ENCODE measurements at places on chromosomes 12 and 14.
A peak's percentile ranks its signal among the peaks of the same experiment; 100 is the strongest.

DNA sequence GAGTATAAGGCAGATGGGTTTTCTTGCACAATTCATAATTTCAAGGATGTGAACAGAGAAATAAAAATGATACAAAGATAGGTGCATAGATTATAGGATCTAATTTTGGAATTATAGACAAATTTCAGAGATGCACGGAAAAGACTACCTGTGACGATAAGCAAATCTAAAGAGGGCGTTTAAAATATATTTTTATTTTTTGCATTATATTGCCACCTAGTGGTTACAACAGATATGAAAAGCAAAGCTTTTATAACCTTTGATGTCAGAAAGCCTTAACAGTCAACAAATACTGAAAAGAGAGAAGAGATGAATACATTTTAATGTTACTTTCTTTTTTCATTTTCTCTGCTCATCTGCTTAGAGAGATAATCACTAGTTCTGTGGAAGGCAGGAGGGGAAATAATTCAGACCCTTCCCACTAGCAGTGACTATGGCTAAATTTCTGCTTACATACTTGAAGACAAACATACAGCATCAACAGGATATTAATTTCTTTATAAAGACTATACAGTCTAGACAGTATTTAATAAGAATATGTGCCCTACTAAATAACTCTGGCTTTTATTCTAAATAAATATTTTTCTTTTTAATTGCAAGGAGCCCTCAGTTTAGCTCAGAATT is 46.3 kb downstream of the NTS start:
- peak; percentile 64 for DNase-seq

GRCh38 chr12:26719852-26720251 is 113.1 kb downstream of the ITPR2 start:
- DNase-seq = no peak

DNA sequence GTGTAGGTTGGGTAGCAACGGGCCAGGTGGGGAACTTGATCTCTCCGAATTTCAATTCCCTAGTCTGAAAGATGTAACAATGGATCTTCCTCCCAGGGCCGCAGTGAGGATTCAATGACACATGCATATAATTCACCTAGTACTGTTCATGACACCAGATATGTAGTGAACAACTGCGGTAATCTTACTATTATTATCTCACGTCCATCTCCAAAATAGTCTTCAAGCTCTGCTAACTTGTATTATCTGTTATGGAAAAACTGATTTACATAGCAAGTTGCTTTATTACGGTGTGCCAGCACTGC is 26.4 kb downstream of the MOK start:
- DNase-seq = no peak

- no peak for DNase-seq
Observed at GRCh38 chr12:1313906-1314305, 280.5 kb downstream of the FBXL14 start.

DNA sequence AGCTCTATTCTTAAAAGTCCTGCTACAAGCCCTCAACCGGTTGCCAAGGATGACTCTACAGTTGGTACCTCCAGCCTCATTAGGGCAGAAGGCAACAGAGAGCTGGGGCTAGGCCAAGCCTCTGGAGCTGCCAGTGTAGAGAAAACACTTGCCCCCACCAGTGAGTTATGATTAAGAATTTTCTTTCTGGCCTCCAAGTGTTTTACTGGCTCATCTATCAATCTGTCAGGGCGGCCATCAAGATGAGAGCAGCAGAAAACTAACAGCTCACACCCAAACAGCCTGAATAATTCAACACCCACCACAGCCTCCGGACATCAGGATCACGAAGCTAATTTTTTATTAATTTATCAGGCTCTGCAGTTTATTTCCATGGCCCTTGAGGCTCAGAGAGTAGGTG is 40.7 kb upstream of the CMKLR1 start:
- no peak for DNase-seq

DNA sequence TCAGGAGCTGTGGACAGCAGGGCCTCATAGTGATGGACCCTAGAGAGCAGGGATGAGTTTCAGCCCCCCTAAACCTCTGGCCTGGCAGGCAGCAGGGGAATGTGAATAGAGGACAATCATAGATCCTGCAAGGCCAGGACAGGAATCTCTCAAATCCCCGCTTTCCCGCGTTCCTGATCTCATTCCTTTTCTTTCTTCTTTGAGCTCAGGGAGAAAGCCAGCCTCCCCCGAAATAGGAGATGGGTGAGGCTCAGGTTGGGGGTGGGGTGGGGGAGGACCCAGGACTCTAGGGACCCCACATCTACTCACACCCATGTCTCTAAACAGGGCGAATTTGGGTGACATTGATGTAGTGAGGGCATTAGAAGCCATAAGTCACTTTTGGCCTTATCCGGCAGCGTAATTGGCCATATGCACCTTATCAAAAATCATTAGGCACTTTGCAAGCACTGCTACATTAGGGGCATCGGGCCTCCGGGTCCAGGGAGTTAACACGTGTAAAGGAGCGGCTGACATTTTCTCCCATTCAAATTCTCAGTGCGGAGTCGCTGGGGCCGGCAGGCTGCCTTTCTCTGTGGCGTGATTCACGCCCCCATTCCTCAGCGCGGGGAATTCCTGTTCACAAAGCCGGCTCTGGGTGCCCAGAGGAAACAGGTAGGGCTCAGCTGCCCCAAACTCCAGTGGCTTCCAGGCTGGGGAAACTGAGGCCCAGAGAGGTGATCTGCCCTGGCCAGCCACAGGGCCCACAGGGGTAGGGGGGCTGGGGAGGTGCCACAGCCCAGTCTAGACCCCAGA is 1.5 kb downstream of the LHX5 start:
- no peak for DNase-seq

- no peak for DNase-seq
Observed at GRCh38 chr12:131000000-131000486, 46.3 kb downstream of the ADGRD1 start.

GRCh38 chr12:31316891-31317290 is 9.1 kb downstream of the SINHCAF start:
- DNase-seq = no peak
